ENCODE measurements at places on chromosomes 11 and 22.

- DNase-seq: no peak
Measured at GRCh38 chr11:86760577-86760976, 39.8 kb upstream of the PRSS23 start.

GRCh38 chr11:75920848-75921247 lies 105.8 kb downstream of the UVRAG start:
- no peak for DNase-seq

DNA sequence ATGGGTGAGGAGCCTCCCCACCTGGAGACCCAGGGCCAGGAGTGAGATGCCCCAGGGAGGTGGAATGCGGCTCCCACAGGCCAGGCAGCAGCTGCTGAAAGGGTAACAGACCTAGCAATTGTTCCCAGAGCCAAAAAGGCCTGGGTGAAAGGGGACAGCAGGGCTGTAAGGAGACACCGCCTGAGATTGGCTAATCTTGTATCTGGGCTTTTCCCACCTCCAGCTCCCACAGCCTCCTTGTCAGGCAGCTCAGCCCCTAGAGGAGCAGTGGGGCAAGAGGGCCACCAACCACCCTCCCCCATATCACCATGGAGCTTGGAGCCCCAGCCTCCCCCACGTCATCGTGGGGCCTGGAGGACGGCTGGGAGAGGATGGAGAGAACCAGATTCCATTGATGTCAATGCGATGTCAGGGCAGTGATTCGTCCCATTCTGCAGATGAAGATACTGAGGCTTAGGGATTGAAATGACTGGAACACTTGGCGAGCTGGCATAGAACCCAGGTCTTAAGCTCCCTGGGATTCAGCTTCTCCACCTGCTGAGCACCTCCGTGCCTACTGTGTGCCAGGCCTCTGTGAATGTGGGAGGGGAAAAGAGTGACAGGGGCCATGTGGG lies 2.9 kb upstream of the MGAT3 start:
- DNase-seq: peak; percentile 88

GRCh38 chr11:37108436-37109285 lies 510.6 kb upstream of the RAG2 start:
- no peak for DNase-seq

DNA sequence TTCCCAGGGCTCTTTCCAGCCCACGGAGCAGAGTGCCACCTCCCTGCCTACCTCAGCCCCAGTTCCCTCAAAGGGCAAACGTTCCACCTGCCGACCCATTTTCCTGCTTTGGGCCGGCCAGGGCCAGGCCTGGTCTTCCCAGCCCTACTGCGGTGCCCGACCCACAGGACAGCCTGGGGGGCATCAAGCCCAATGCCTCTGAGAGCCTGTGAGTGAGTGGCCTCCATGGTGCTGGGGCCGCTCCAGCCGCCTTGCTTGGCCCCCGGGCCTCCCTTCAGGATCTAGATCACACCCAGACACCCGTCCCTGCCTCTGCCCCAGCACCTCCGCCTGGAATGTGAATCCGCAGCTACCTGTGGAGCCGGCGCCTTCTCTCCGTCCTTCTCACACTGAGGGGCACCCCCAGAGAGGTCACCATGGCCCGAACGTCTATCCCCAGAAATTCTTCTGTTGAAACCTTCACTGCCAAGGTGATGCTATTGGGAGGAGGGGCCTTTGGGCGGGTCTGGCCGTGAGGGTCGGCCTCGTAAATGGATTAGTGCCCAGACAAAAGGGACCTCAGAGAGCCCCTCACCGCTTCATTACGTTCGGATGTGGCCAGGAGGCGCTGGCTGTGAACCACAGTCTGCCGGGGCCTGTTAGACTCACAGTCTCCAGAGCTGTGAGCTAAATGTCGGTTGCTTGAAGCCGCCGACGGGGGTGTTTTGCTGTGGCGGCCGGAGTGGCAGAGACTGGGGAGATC lies 36.2 kb upstream of the BRSK2 start:
- DNase-seq: peak; percentile 52

- no peak for DNase-seq
Measured at GRCh38 chr11:66258473-66258893, 10.0 kb upstream of the RAB1B start.

GRCh38 chr11:111730871-111731591 lies 35.2 kb downstream of the PPP2R1B start:
- peak; percentile 26 for DNase-seq

GRCh38 chr11:43907028-43907975 lies 26.7 kb downstream of the ALKBH3 start:
- DNase-seq: no peak

GRCh38 chr11:57273448-57274058 lies 36.5 kb upstream of the APLNR start:
- DNase-seq: no peak

- no peak for DNase-seq
Measured at GRCh38 chr11:74571062-74571399, 21.4 kb upstream of the POLD3 start.

GRCh38 chr22:46871826-46872225 lies 109.4 kb downstream of the TBC1D22A start:
- DNase-seq: no peak

GRCh38 chr22:24473284-24473683 lies 21.8 kb upstream of the UPB1 start:
- DNase-seq: no peak

GRCh38 chr11:67033661-67034166 lies 10.8 kb downstream of the SYT12 start:
- no peak for DNase-seq

GRCh38 chr11:57530215-57530595 lies 349 bp downstream of the TIMM10 start:
- no peak for DNase-seq

DNA sequence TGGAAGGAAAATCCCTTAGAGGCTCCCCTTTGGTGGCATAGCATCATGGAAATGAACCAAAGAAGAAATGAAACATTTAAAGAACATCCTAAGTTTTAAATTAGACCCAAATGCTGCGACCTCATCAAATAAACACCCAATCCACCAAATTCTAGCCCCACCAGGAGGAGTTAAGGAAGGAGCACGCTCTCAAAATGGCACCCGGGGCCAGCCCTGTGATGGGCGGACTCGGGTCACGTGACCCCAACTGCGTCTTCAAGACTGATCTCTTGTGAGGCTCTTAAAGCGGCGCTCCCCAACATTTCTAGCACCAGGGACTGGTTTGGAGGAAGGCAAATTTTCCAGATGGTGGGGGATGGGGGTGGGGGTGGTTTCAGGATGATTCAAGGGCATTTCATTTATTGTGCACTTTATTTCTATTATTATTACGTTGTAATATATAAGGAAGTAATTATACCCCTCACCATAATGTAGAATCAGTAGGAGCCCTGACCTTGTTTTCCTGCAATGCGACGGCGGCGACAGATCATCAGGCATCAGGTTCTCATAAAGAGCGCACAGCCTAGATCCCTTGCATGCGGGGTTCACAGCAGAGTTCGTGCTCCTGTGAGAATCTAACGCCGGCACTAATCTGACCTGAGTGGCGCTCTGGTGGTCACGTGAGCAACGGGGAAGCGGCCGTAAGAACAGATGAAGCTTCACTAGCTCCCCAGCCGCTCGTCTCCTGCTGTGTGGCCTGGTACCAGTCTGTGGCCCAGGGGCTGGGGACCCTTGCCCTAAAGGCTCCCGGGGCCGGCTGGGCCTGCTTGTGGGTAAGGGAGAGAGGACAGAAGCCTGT lies 90.6 kb upstream of the SLC22A12 start:
- no peak for DNase-seq

DNA sequence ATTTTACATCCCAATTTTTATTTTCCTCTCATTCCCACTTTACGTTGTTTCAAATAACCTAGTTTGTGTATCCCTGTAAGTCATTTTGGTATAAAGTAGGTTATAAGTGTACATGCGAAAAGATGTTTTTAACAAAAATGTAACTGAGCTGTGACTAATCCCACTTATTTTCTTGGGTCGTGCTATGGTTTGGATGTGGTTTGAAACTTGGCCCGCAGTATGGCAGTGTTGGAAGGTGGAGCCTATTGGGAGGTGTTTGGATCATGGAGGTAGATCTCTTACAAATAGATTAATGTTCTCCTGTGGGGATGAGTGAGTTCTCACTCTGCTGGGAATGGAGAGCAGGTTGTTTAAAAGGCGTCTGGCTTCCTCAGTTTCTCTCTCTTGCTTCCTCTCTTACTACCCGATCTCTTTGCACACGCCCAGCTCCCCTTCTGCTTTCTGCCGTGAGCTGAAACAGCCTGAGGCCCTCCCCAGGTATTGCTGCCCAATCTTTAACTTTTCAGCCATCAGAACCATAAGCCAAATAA lies 7.2 kb downstream of the RPL27A start:
- no peak for DNase-seq

DNA sequence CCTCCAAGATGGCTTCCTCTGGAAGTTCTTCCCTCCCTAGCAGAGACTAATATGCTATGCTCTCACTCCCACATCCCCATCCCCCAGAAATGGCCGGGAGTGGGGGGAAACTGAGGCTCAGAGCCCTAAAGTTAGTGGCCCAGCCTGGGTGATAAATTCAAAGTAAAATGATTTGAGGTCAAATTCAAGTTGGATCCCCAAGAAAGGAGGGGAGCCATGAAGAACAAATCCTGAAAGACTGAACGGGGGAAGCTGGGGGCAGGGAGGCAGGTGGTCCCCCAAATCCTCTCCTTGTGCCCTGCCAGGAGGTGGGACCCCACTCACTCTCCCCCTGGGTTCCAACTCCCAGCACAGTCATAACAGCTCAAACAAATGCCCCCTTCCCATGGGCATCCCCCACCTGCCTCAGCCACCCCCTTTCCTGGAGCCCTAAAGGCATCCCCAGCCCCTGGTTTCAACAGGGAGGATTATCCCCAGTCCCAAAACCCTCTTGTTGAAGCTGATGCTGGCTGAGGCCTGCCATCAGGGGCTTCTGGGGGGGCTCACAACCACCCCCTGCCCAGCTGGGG lies 1.1 kb downstream of the CBX6 start:
- DNase-seq: no peak

GRCh38 chr11:76844511-76844910 lies 16.2 kb upstream of the ACER3 start:
- DNase-seq: no peak

DNA sequence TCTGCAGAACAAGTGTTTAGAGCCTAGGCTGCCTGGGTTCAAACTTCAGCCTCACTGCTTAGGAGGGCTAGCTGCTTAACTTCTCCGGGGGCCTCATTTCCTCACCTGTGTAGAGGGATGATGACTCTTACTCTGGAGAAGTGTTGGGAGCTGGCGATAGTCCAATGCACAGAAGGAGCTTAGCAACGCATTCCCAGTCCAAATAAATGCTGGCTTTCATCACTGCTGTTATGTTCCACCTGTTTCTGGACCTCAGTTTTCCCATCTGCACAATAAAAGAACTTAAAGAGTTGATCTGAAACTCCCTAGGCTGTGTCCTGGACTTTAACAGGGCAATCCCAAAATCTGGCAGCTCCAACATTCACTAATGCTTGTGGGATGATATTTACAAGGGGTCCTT lies 337.8 kb downstream of the MIAT start:
- no peak for DNase-seq

DNA sequence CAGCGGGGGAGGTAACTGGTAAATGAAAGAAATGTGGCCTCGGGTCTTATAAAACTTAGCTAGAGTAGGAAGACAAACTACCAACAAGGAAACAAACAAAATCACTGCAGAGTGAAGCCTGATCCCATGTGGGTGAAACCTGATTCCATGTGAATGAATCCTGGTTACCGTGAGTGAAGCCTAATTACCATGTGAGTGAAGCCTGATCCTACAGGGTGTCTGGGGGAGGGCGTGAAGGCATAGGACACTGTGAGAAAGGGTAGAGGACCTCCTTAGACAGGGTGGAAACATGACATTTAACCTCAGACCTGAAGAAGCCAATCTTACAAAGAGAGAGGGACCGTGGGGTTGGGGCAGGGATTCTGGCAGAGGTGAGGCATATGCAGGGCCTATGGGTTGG lies 106.2 kb upstream of the USP47 start:
- peak; percentile 25 for DNase-seq

DNA sequence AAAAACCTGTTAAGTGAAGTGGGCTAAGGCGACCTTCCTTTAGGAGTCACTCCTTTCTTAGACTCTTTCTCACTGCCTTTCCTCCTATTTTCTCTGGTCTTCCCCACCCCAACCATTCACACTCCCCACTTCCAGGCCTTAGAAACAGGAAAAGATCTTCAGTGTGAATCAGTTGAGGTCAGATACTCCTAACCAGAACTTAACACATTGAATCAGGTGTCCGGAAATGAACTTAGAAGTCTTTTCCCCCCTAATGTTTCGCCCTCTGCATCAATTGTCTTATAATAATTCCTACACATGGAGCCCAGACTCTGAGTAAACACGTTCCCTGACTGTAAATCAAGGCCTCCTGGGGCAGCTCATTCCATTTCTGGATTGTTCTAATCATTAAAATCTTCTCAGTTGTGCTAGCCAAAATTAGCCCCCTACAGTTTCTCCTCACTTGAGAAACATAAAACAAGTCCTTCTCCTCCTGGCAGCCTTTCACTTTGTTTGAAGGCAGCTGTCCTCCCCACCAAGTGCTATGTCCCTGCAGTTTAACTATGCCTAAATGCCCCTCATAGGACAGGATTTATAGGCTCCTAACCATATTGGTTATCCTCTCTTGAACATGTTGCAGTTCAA lies 32.7 kb upstream of the USP47 start:
- no peak for DNase-seq

- DNase-seq: peak; percentile 12
Measured at GRCh38 chr11:1748636-1749394, 1.6 kb downstream of the IFITM10 start.

DNA sequence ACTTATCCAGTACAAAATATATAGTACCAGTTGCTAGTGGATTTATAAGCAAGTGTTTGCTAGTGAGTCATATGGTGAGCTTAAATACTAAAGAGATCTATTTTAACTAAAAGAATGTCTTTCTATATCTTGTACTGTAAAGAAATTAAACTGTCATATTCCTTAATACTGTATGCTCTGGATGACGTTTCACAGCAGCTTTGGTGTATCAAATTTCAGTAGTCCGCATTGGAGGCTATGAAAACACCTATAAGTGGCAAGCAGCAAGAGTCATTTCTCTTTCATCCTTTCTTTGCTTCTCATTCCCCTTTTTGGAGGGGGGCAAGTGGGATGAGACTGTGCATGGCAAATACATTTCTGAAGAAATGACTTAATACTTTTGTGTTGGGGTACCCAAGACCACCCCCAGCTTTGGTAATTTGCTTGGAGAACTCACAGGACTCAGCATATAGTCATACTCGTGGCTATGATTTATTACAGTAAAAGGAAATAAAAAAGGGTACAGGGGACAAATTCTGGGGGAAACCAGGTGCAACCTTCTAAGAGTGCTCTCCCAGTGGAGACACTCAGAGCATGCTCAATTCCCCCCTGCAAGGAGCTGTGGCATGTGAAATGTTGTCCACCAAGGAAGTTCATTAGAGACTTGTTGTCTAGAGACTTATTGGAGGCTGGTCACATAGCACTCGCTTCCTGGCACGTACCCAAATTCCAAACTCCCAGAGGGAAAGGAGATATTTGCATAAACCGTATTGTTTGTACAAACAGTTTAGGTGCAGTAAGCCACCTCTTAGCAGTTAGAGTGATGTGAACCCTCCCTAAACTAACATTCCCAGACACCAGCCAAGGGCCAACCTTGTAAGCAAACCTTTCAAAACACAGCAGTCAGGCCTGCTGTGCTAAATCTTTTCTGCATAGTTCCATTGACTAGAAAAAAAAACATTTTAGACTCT lies 210.8 kb downstream of the PGR start:
- DNase-seq: no peak

- no peak for DNase-seq
Measured at GRCh38 chr22:22243033-22243680, 1.4 kb upstream of the VPREB1 start.

GRCh38 chr11:104129145-104129544 lies 34.8 kb downstream of the PDGFD start:
- no peak for DNase-seq
